Prostate gland (tissue), 2 donors: ENCODE measurements at places on chromosomes 16 and 17. TPM values are rescaled to one million over a fixed set of nuclear protein-coding genes. Genes with fewer than 3 reads are reported as not detected.

DNA sequence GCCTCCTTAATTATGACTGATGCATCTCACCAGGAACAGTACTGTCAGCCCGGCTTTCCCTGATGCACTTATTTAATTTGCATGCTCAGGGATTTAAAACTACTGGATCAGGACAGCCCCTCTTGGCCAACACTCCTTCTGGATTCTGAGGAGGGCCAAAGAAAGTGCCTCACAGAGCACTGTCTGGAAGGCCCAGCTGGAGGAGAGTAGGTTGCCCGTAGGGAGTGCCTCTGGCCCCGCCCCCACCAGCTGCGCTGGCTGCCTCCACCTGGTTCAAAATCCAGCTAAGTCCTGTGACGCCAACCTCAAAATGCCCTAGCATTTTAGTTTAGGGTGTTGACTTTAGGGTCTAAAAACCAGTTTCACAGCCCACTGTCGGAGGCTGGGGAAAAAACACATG lies 49.4 kb upstream of the SREBF1 start:
- DNase-seq: no peak

DNA sequence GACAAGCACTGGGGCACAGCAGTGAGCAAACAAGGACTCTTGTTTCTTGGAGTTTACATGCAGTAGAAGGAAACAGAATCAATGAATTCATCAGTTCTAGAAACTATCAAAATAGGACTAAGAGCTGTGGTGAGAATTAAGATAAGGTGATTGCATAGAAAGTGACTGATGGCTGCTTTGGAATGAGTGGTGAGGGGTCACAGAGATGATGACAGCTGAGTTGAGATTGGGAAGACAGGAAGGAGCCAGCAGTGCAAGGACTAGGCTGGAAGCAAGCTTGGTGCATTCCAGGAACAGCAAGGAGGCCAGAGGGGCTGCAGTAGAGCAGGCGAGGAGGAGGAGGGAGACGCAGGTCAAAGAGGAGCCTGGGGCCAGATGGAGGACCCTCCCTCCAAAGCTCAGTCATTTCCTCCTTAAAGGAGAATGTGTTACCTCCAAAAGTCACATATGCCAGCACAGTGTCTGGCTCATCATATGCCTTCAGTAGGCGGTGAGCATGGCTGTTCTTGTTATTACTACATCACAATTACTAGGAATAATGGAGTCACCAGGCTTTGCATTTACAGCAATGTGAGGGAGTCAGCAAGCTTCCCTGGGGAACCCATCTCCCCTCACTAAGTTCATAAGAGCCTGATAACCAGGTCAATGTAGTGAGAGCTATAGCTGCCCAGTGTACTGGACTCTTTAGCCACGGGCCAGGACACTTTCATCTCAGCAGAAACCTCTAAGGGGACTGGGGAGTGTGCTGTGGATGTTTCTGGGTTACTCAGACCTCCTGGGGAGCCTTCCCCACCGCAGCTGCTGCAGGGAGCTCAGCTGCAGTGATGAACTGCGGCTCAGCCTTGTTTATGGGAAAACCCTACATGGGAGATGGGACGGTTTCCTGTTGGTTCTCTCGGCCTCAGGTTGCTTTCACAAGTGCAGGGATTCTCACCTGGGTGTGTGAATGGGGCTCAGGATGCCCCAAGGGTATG lies 157.2 kb downstream of the SEC14L1 start:
- no peak for DNase-seq

- no peak for DNase-seq
Observed at GRCh38 chr17:51165680-51166197, 472 bp upstream of the NME2 start.

GRCh38 chr17:43453331-43453812 lies 30.4 kb upstream of the DHX8 start:
- DNase-seq: no peak

DNA sequence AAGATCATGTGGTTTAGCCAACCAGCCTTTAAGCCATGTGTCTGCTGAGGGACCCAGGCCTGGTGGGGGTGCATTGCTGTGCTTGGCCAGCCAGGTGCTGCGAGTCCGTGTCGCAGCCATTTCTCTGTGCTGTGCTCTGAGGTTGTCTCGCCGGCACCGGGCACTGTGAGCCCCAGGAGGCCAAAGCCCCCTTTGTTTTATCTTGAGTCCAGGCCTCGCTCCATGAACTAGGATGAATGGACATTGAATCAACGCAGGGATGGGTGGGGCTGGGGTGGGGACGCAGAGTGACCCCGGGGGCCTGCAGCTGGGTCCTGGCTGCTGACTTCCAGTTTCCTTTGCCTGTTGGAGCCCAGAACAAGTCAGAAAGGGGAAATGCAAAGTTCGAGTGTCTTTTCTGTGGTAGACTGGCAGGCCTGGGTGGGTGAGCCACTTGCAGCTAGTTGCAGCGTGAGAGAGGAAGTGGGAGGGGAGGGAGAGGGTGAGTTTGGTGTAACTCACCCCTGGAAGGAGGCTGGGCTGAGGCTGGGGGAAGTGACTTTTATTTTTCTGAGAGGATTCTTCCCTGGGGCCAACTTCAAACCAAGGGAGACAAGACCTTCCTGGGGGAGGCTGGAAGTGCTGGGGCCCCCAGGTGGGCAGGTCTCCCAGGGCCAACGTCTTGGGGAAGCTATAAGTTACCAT lies 324.7 kb downstream of the SEC14L1 start:
- no peak for DNase-seq

DNA sequence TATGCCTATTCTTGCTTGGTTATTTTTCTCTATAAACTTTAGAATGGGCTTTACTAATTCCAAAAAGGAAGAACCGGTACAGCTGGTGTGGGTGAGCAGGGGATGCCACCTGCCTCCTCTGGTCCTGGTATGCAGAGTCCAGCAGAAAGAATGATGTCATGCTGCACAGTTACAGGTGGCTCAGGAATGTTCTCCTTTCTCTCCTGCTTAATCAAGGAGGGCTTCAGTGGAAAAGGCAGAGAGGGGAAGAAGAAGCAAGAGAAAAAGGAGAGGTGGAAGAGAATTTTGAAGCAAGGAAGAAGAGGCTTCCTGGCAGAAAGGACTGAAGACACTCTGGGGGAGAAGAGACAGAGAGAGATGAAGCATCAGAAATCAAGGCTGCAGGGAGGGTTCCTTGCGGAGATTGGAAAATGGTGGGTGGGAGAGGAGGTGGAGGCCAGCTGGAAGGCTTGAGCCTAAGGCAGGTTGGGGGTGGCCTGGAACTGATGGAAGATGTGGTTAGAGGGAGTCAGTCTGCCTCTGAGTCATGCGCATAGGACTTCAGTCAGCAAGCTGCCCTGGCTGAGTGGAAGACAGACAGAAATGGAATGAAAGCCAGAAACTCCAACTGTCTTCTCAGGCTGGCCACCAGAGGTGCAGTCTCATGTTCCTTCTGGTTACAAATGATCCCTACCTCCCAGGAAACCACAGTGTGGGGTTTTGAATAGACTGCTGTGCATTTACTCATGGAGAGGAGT lies 64.6 kb upstream of the CRHR1 start:
- peak; percentile 13 for DNase-seq

The FOXO3B gene
- total RNA-seq: 13.1 TPM

The ESRP2 gene
- total RNA-seq: 48.1 TPM
